Fibroblast of the aortic adventitia (primary cell): ENCODE measurements at places on chromosomes 3 and 15. TPM values are rescaled to one million over a fixed set of nuclear protein-coding genes. Genes with fewer than 3 reads are reported as not detected.
A peak's percentile ranks its signal among the peaks of the same experiment; 100 is the strongest.

The PAK6 gene
- total RNA-seq: 0.09 TPM in 1 of 2 replicates, not detected in the other

The GOLGA6B gene
- total RNA-seq: not detected in 2 replicates

DNA sequence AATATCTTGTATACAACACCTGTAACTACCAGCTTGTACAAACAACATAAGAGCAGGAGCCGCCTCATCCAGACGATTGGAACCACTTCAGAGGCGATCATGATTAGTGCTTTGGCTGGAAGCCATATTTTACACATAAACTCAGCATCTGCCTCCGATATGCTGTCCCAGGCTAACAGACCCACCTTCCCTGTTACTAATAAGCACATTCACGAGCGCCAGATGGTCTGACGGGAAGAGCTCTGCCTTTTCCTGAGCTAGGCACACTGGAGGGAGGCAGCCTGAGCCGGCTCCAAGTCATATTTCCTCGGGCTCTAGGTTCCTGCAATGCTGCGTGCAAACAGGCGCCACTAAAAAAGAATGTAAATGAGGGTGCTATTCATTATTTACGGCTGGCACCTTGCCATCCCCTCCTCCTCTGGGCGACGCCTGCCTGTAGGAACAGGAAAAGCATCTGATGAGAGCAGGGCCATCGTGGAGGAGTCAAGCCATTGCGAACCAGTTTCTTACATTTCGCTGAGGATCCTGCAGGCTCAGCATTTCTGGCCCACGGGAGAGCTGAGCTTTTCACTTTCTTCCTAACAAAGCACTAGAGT, 98.2 kb downstream of the ANXA2 start:
- DNase-seq: no peak

The PP2D1 gene
- not detected in 2 replicates for total RNA-seq

The TMOD2 gene
- total RNA-seq: 11.2 and 18.9 TPM in 2 replicates

GRCh38 chr3:25572919-25573385, 91.8 kb downstream of the TOP2B start:
- peak; percentile 26 for DNase-seq

- DNase-seq: no peak
Measured at GRCh38 chr3:14744556-14744955, 69.6 kb downstream of the C3orf20 start.

DNA sequence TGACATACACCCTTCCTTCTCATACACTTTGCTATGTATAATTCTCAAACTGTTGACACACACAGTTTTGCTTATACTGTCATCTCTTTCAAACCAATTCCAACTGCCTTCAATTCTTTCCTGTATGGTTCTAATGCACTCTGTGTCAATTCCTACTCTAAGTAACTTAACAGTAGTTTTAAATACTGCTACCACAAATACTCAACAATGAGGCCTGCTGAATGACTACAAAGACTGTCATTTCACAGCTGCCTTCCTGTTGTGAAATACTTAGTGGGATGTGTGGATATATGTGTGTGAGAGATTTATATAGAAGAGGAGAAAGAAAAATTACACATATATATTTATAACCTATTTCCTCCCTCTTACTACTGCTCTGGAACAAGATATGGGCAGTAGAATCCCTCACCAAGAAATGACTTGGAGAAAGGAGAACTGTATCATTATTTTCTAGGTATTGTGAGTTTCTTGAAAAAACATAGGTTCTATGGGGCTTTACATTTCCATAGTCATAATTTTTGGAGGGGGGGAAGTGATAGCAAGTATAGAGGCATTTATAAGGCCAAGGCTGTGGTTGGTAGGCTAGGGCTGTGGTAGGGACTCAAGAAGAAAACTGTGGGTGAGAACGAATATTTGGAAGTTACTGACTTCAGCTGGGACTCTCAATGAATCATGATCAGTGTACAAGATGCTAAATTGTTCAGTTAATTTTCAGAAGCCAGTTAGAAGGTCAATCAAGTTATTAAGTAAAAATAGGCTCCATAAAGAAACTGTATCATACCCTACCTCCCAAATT, 88.7 kb downstream of the ANKRD28 start:
- peak; percentile 18 for DNase-seq

DNA sequence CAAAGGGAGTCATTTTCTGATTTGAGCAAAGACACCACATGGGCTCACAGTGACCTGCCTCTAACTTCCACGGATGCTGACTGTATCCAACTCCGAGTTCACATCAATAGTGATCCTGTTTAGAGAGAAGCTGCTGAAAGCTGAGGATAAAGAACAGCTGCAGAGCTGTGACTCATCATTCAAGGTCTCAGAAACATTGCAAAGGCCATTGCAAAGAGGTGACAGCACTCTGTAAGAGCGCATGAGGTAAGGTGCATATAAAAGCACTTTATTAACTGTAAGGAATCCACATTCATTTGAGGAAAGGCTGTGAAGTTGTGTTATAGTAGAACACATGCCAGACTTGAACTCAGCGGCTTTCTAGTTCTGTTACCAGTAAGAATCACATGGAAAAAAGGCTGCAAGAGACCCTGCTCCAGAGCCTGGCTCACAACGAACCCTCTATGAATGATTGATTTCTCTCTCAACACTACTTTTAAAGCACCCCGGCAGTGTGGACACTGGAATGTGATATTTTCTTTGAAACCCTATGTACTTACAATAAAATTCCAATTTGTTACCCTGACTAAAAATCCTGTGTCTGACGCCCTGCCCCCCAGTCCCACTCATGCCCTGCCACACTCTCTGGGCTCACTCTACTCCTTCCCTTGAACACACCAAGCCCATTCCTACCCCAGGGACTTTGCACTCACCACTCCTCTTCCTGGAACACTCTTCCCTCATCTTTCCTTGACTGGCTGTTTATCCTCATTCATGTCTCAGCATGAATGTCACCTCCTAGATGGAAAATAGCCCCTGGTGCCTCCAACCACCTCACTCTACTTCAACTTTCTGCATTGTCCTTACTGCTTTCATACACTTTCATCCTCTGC, 111.2 kb downstream of the LSM3 start:
- peak; percentile 69 for DNase-seq

DNA sequence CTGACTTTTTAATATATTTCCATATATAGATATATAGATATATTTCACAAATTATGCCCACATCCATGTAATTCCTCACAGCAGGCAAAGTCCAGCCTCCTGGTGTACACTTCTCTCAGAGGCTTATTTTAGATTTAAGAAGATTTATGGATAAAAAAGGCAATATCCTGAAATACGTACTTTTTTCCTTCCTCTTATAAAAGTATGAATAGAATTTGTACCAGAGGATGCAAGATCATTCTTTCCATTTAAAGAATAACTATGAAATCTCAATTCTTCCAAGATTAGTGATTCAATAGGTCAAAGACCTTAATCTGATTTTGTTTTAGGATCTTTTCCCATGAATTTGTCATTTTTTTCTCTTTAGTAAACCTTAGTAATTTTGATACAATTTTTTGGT, 597.9 kb upstream of the TBL1XR1 start:
- no peak for DNase-seq

DNA sequence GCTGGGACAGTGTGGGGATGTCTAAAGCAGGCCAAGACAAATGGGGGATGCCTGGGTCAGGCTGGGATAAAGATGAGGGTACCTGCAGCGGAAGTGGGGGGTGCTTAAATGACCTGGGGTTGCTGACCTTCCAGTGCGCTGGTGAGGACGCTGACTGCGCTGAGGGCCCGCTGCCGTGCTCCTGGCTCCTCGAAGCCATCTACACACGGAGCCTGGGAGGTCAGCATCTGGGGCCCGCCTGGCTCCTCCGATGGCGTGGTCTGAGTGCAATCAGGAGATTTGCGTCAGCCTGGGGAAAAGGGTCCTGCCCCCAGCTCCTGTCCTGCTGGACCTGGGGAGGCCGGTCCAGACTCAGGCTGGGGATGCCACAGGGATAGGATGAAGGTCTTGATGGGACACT, 50.7 kb downstream of the SCN5A start:
- DNase-seq: no peak

The TTLL13 gene
- total RNA-seq: 0.09 TPM in 1 of 2 replicates, not detected in the other

- DNase-seq: no peak
Measured at GRCh38 chr3:174430986-174431385, 428.1 kb upstream of the NAALADL2 start.
